ENCODE measurements at places on chromosomes 11 and 22.

- no peak for DNase-seq
Measured at GRCh38 chr22:49270595-49271368, 556.9 kb downstream of the BRD1 start.

DNA sequence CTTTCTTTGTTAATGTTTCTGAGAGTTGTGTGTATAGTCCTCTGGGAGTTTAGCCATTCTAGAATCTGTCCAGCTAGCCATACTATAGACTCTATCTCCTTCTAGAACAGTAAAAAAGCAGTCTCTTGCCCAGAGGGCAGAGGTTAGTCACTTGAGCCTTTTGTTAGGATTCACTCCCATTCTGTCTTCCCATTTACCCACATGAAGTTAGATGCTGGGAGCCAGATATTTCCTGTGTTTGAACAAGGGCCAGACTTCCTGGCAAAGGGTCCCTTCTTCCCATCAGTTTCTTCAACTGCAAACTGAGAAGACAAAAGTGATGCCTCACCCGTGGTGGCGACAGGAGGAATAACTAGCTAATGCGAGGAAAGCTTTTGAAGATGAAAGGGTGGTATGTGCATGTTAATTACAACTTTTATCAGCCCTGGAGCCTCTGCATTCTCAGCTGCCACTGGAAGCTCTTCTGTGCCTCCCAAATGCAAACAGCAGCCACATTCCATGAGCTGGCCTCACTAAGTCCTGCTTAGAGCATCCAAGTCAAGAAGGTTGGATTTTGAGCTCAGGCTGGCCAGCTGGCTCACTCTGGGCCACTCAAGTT, 12.8 kb downstream of the CD44 start:
- no peak for DNase-seq

DNA sequence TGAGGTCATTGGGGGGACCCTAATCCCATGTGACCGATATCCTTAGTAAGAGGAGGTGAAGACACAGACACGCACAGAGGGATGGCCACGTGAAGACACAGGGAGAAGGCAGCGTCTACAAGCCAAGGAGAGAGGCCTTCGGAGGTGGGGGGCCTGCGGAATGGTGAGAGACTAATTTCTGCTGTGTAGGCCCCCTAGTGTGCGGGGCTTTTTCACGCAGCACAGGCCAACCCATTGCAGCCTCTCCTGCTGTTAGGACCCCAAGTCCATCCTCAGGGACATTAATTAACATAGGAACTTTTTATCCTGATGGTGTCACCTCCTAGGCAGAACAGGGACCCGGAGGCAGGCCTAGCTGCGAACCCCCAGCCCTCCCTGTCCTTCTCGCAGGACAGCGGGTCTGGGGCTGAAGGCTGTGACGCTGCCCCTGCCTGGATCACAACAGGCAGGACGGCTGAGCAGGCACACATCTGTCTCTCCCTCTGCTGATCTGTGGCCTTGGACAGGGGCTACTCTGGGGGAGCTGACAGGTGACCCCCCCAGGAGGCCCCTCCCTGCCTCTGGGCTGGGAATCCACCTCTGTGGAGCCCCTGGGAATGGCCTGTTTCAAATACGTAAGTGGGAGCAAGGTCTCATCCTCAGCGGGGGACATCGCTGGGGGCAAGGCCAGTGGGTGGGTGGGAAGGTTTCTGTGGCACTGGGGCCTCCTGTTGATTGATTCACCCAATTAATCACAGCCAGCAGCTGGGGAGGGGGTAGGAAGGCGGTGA, 7.9 kb downstream of the ASCL2 start:
- DNase-seq, result no peak

- DNase-seq, result no peak
Measured at GRCh38 chr11:84865791-84866535, 761.2 kb downstream of the DLG2 start.

GRCh38 chr11:17001806-17002205, 12.4 kb downstream of the PLEKHA7 start:
- DNase-seq, result no peak

DNA sequence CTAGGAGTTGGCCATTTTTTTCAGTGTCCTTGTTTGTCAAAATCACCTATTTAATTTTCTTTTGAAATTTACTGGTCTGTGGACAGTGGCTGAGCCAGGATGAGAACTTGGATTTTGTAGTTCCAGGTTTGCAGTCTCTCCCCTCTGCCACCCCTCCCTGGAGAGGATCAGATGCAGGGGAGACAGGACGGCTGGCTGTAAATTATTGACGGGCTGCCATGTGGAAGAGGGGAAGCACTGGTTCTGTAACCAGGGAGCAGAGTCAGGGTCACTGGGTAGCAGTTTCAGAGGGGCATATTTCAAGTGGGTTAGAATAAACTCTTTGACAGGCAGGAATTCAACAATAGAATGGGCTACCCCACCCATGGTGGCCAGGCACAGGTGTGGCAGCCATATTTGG, 20.6 kb upstream of the YWHAH start:
- no peak for DNase-seq

- peak; percentile 69 for DNase-seq
Measured at GRCh38 chr11:114821621-114822412, 143.5 kb downstream of the NXPE2 start.

DNA sequence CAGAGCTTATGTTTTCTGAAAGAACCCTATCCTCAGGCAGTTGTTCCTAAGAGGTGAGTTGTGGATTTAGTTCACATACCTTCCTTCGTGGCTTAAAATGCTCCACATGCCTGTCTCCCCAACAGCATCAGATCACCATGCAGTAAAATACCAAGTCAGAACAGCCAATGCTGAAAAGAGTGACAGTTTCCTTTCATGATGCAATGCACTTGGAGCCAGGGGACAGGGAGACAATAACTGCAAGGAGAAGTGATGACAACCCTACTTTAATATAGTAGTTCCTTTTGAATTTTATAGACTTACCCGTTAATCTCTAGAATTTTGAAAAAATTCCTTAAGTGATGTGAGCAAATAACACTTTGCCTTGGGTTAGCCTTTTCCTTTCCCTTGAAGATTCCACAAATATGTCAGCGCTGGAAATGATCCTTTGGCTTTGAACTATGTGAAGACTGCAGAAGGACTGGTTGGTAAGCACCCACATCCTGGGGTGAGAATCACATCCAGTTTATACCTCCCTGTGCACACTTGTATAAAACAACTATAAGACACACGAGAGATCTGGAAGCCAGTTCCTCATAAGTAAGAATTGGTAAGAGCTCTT, 71.2 kb downstream of the PIWIL4 start:
- DNase-seq, result no peak

DNA sequence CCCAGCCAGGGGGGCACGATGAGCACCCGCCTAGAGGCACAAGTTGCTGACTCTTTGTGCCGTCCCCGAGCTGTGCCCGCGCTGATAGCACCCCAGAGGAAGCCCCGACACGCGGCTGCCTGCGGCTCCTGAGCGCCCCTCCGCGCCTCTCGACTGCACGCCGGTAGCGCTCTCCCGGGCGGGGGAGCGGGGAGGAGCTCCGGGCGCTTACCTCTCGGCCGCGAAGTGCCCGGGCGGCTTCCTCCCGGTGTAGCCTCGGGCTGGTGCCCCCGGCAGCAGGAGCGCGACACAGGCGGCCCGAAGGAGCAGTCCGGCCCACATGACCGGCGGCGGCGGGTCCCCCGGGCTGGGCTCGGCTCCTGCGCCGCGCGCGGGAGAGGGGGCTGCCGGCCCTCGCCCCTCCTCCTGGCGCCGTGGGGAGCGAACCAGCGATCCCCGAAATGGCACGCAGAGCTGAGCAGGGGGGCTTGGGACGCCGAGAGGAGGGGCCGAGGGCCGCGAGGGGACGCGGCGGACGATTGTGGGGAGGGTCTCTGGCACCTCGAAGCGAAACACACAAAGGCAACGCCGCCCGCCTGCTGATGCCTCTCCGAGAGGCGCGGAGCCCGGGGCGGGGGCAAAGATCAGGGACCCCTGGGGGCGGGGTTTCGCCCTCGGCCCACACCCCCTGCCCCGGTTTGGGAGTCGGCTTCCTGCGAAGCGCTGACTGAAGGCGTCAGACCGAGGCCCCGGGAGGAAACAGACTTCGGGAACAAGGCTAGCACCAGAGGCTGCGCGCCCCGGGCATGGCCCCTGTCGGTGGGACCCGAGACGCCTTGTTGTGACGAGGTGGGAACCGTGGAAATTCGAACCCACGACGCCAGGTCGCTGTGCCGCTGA, at the start of gene VWCE:
Gene VWCE (minus strand): TSS at position 600 of the 879 bp plus-strand sequence. CDS start 279 bp downstream, at position 321.
- DNase-seq, result peak; percentile 78

DNA sequence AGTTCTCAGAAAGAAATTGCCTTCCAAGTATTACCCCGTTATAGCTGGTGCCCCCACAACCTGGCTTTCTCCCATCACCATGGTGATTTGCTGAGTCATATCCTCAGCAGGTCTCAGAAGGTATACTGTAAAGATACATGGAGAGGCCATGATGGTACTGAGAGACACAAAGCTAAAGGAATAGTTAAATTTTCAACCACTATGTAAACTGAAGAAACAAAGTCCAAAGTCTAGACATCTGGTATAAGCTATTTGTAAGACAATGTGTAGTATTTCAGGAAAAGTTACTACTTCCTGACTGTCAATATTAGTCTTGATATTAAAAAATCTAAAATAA, 377.1 kb downstream of the DCDC1 start:
- no peak for DNase-seq

GRCh38 chr11:113722221-113722620, 16.1 kb upstream of the TMPRSS5 start:
- no peak for DNase-seq

- no peak for DNase-seq
Measured at GRCh38 chr11:12871241-12871640, 137.9 kb upstream of the RASSF10 start.
